Nephron progenitor cell (in vitro differentiated cells): ENCODE measurements at places on chromosomes 16 and 17.

- DNase-seq: peak; percentile 97
Observed at GRCh38 chr17:42322382-42323267, 34.3 kb downstream of the STAT5A start.

DNA sequence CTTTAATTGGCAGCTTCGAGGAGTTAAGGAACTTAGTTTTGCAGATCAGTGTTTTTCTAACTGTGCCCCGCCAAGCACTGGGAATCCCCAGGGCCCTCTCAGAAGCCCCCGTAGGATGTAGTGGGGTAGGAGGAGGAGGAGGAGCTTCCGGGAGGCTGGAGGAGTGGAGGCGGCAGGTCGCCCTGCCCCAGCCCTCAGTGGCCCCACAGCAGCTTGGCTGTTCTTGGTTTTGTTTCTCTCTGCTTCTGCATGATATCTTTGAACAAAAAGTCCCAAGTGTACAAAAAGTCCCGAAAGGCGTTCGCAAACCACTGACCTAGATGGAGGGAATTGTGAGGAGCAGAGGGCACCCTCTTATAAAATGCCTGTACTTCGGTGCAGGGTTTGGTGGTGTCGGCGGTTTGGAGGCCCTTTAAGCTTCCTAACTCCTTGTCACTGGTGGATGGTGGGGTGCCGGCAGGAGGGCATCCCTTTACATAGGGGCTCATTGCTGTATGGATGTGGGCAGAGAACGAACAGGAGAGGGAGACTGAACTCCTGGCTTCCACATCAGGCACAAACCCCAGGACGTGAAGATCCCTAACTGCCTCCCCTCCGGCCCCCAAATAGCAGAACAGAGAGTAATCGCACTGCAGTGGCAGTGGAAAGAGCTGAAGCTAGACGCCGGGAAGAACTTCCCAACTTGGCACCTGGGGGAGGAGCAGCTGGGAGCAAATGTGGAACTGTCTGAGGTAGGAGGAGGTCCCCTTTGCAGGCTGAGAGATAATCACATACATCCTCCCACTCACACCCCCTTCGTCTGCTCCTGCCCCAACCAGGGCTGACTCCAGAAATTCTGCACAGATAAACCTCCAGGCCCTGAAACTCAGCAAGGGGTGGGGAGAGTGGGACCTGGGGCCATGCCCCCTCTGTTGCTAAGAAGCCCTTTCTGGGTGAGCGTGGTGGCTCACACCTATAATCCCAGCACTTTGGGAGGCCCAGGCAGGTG, 20.1 kb downstream of the EPOP start:
- DNase-seq: no peak

- no peak for DNase-seq
Observed at GRCh38 chr17:7781429-7781828, 52.6 kb upstream of the KDM6B start.

- no peak for DNase-seq
Observed at GRCh38 chr16:62386411-62386810, 350.2 kb upstream of the CDH8 start.

DNA sequence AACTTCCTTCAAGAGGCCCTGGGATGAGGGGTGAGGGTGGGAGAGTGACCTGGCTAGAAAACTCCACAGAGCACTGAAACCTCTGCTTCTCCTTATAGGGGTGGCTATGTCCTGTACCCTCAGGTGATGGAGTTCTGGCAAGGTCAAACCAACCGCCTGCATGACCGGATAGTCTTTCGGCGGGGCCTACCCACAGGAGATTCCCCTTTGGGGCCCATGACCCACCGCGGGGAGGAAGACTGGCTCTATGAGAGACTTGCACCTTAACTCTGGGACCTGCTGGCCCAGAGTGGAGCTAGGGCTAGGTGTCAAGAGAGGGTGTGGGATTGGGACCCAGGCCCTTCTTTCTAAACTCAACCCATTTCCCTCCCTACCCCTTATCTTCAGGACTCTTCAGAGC, 5.1 kb downstream of the PNPO start:
- no peak for DNase-seq

DNA sequence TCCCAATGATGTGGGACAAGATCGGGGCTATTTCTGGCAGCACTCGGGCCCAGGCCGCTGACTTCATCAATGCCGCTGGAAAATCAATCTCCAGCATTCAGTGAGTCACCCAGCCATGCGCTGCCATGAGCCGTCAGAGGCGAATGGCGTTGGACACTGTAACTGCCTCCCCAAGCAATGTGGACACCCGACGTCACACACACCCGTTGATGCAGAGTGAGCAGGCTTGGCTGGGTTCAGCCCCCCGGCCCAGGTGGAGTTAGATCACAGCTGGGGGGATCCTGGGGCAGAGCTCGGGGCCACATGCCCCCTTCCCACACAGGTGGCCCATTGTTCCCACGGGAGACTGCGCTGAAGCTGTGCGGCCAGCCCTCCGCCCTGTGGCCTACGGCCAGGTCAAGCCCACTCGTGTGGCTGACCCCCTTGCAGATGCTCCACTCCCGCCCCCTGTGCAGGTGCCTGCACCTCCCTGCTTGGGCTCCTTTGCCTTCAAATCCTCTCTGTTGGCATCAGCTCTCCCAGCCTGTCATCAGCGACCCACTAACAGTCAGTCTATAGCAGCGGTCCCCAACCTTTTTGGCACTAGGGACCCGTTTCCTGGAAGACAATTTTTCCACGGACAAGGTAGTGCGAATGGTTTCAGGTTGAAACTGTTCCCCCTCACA, 89.9 kb downstream of the TBC1D16 start:
- no peak for DNase-seq

DNA sequence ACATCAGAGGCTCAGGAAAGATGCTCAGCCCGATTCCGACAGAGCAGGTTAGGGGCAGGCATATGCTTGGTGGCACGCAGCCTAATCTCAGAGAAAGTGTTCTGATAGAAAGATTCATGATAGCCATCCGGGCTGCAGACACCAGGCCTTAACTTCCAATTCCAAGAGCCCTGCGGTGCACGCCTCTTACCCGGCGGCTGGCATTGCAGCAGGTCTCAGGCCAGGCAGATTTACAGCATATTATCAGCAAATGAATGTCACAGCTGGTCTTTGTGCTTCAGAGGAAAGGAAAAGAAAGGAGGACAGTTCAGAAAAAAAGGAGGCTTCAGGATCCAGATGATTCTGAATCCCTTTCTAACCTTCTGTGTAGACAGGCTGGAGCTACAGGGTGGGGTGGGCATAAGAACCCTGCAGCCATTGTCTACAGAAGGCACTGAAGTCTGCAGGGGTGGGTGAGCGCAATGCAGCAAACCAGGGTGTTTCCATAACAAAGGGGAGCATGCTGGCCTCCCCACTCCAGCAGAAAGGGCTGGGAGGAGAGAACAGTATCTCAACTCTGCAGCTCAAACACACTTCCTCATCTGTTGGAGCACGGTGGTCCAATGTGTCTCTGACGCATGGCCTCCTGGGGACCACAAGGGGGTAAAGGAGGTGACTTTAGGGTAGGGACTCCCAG, 277.4 kb upstream of the XYLT1 start:
- DNase-seq: no peak

GRCh38 chr16:61909074-61909473, 127.2 kb downstream of the CDH8 start:
- no peak for DNase-seq

DNA sequence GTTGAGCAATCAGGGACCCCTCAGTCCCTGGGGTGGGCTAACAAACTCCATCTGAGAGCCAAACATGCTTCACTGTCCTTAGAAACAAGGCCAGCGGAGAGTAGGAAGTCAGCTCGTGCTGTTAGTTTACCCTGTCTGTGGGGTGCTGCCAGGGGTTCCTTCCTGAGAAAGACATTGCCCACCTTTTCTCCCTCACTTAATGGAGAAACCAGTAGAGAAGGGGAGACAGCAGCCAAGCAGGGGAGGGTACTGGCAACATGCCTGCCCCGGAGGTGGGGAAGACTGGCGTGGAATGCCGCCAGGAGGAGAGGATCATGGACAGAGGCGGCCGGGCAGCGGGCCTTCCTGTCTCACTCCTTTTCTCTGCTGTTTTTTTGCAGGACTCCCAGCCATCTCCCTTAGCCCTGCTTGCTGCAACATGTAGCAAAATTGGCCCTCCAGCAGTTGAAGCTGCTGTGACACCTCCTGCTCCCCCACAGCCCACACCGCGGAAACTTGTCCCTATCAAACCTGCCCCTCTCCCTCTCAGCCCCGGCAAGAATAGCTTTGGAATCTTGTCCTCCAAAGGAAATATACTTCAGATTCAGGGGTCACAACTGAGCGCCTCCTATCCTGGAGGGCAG, 19.9 kb downstream of the SP2 start:
- no peak for DNase-seq

- DNase-seq: peak; percentile 59
Observed at GRCh38 chr16:397135-397661, at the start of gene NME4. TSS of gene NME4 (plus strand) at chr16:397199. CDS start at chr16:397223, 24 bp downstream.

DNA sequence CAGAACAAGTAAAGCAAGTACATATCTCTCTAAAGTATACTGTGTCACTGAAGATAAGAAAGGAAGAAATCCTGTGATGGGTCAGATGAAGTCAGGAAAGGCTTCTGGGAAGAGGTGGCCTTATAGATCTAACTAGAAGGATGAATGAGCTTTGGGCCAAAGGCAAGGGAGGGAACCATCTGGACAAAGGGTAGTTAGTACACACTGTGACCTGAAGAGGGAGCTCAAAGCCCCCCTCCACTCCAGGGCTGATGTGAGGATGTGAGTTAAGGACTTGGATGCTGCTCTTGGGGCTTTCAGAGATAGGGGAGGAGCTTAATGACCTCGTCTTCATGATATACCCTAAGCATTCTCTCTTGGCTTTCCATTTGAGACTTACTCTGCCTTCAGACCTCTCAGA, 185.3 kb upstream of the CACNG3 start:
- DNase-seq: peak; percentile 41

DNA sequence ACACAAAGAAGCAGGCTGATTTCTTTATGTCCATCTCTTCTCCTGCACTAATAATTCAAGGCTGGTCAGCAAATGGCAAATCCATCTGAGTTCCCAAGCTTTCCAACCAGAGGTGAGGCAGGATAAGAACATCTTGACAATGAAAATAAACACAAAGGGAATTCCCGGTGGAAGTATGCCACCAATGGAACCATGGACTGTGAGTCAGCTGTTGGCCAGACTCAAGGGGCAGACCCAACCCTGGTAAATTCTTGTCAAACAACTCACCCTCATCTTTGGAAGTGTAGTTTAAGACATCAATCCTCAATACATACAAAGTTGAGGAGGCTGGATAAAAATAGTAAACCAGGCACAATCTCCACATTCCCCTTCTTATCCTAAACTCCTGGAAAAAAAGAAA, 74.3 kb upstream of the CES5A start:
- DNase-seq: no peak

DNA sequence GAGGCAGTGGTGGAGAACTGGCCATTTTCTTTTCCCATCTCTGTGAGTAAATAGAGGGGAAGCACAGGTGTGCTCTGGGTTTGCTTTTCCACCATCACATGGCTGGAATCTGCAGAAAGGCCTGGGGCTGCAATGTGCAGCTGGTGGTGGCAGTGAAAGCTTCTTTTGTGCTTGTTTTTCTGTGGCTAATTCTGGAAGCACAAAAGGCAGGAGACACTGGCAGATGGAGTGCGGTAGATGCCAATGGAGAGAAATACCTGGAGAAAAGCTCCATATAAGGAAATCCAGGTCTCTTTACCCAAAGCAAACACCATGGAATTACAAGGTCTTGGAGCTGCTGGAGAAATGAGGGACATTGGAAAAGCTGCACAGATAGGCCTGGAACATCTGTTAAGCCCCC, 146.9 kb downstream of the HAPSTR1 start:
- DNase-seq: no peak

- DNase-seq: no peak
Observed at GRCh38 chr16:23270654-23271053, 31.4 kb upstream of the SCNN1B start.

GRCh38 chr16:68954911-68955635, 111.7 kb downstream of the TANGO6 start:
- no peak for DNase-seq

DNA sequence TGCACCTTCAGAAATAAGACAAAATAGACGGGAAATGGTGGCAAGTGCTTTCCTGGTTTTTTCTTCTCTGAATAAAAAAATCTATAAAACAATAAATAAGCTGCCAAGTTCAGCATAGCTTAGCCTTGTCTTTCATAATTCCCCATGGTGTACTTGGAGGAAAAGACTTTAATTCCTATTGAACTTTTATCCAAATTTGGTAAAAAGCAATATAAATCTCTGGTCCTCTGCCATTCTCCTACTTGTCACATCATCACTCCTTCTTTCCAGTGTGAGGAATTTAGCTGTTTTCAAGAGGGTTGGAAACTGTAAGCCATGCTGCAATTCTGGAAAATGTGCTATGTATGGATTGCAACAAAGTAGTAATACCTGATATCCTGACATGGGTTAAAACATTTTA, 551.8 kb upstream of the KIF2B start:
- no peak for DNase-seq

DNA sequence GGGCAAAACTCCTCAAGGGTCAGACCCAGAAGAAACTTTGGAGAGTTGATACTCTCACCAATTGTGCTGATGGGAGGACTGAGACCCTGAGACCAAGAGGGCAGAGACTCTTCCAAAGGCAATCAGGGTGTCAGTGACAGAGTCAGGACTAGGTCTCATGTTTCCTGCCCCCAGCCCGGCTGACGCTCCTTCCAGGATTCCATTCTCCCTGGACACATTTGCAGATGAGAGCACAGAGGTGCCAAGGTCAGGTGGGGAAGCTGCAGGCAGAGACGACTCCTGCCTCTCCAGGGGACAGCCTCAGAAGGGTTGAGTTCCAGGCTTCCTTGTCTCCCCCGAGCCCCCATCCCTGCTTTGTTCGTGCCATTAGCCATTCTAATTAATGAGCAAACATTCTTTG, 174.1 kb downstream of the WSCD1 start:
- peak; percentile 15 for DNase-seq

- DNase-seq: no peak
Observed at GRCh38 chr17:74042744-74043486, 160.6 kb upstream of the RPL38 start.

GRCh38 chr16:50244504-50245416, 21.6 kb upstream of the ADCY7 start:
- peak; percentile 35 for DNase-seq

DNA sequence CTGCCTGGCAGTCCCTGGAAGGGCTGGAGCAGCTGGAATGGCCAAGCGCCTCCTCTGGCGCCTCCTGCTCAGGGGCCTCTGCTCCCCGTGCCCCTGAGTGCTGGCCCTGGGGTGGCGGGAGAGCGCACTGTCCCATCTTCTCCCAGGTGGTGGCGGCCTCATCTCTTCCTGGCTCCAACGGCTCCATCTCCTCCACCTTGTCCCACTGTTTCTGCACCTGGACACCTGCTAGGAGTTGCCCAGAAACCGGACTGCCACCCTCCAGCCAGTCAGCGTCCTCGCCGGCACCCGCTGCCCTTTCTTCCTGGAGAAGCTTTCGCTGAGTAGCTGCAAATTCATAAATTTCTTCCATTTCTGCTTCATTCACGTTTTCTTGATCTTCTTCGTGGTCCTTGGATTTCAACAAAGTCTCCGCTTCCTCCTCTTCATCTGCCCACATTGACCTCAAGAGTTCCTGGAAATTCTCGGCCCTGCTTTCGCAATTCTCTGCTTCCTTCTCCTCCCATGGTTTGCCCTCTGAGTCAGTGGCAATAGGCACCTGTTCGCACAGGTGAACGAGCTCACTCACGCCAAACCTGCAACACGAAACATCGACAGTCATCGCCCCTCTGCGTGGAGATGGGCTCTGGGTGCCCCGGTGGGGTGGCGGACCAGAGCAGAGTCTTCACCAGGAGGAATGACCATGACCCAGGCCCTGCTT, 13.7 kb upstream of the NLRC3 start:
- no peak for DNase-seq

GRCh38 chr16:10255728-10256127, 73.5 kb upstream of the GRIN2A start:
- DNase-seq: no peak
